ENCODE measurements at places on chromosomes 4 and X.

DNA sequence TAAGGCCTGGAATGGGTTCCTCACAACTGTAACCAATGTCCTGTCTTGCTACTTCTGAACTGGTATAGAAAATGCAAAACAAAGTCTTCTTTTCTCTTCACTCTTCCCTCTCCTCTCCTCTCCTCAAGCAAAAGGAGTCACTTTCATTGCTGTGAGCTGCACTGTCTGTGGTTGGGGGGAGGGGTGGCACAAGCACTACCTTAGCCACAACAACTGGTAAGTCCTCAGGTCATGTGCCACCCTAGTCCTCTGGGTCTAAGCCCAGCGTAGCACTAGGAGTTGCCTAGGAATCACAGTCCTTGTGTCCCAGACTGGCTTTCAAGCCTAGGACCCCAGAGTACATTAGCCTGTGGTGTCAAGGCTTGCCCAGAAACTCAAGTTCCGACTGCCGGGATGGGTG is 859.3 kb upstream of the AMOT start:
- DNase-seq: no peak

- DNase-seq: no peak
Observed at GRCh38 chr4:103907414-103907813, 187.6 kb upstream of the TACR3 start.

GRCh38 chr4:47101453-47101852 is 70.1 kb downstream of the GABRB1 start:
- no peak for DNase-seq

- no peak for DNase-seq
Observed at GRCh38 chr4:139515531-139515958, 40.5 kb downstream of the SETD7 start.

DNA sequence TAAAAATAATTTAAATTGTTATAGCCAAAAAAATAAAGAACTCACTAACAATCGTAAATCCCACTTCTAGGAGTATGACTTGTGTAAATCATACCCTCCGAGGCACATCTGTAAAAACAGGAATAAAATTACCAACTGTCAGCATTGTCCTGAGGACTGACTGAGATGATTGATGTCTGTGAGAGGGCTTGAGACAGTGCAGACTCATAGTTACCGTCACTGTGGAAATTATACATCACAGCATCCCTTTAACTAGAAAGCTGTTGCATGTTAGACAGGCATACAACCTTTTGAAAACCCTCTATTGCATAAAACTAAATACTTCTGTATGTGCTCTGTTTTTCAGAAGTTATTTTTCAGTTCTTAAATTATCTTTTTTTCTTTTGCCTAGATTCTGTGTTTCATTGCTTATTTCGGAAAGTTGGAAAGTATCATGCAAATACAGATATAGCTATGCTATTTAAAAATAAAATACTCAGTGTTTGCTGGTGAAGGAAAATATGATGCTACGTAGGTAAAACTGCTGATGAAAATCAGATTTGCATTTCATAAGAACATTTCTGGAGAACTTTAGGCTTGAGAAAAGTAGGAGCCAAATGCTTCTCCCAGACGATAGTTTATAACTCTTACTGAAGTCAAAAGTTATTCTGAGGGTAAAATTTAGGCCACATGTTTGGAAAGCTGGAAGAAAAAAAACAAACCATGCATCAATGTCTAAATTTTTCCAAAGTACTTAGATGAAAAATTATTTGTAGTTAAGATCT is 13.6 kb upstream of the RBPJ start:
- peak; percentile 45 for DNase-seq

Data from activated CD8-positive, alpha-beta T cell treated with anti-CD3 and anti-CD28 coated beads for 36 hours (primary cell).